ENCODE measurements at places on chromosomes 4 and X. TPM values are rescaled to one million over a fixed set of nuclear protein-coding genes. Genes with fewer than 3 reads are reported as not detected.
A peak's percentile ranks its signal among the peaks of the same experiment; 100 is the strongest.

DNA sequence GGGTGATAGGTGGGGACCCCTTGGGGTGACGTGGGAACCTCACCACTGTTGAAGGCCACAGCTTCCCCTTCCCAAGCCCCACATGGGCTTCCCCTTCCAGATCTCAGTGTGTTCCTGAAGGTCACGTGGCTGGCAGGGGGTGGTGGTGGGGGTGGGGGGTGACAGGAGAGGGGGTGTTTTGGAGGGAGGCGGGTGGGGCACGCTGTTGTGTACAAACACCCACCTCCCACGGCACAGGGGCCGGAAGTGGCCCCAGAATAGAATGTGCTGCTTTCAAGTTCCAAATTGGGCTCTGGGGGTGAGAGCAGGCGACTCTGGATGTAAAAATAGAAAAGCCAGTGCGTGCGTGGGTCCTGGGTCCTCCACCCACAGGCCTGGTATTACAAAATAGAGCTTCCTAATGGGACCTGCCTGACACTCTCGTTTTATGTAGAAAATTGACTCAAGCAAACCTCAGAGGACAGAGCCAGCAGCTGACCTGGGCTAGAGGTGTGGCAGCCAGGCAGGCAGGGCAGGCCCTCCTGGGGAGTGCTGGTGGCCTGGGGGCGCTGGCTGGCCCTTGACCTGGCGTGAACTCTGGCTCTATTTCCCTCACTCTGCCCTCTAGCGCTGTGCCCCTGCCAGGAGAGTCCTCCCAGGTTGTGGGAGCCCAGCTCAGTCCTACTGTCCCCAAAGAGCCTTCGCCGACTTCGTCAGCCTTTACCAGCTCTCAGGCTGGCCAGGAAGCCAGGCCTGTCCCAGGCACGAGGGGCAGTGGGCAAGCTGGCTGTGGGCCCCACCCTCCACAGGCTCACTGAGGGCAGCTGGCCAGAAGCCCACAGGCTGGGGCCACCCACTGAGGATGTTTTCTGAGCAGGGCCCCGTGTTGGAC is 5.4 kb upstream of the SH3BP2 start:
- no peaks in the 10 kb centered on the region for H3K27me3 ChIP-seq
- H3K4me3 ChIP-seq, result no peak overlapping the region
- DNase-seq, result no peak
- H3K4me1 ChIP-seq, result peaks cover 35% of the 10 kb centered on the region

GRCh38 chr4:153345012-153345981 is 809 bp downstream of the MND1 start:
- peak; percentile 57 for DNase-seq
- no peaks in the 10 kb centered on the region for H3K27me3 ChIP-seq

DNA sequence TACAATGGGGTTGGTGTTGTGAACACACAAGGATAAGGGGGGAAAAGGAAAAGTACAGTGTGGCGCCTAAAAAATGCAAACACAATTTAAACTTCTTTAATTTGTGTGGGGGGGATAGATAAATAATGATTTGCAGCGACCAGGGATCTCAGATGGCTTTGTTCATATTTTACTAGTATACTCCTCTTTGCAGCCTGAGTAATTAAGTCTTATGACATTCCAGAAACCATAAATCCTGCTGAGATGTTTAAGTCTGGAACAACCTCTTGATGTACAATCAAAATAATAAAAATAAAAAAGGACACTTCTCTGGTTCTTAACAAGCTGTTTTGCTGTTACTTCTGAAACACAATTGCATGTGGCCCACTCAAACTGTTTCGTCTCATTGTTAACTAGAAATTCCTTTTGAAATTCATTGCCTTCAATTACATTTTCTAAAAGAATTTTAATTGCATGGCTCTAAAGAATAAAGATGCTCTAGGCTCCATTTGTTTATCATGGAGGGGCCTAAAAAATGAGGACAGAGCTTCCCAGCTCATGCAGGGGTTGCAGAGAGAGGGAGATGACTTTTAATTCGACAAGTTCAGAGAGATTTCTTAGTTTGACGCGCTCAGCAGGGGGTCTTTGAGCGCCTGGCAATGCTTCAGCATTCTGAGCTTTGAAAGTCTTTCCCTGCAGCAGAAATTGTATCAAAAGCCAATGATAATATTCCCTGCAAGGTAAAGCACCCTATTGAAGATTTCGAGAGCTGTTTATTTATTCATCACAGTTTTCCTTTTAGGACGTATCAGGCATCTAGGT is 892.4 kb upstream of the TENM3 start:
- no peaks in the 10 kb centered on the region for H3K4me1 ChIP-seq
- no peaks in the 10 kb centered on the region for H3K27me3 ChIP-seq
- DNase-seq, result no peak
- H3K36me3 ChIP-seq, result no peaks in the 10 kb centered on the region

DNA sequence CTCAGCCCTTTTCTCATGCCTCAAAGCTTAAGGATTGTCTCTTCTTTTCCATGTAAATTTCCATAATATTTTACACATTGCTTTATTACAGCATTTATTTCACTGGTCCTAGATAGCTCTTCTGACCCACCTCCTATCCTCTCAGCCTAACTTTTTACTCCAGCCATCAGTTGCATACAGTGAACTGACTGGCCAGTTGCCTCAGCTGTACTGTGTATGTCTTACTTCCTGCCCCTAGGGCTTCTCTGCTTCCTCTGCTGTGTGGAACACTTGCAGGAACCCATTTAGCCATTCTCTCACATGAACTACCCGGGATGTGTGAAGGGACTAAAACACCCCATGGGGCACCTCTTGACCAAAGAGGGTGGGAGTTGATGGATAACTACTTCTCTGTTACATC is 18.0 kb downstream of the C4orf33 start:
- no peak overlapping the region for H3K27ac ChIP-seq
- no peaks in the 10 kb centered on the region for H3K27me3 ChIP-seq
- peaks cover 4% of the 10 kb centered on the region for H3K36me3 ChIP-seq
- no peak for DNase-seq
- no peaks in the 10 kb centered on the region for H3K4me1 ChIP-seq

DNA sequence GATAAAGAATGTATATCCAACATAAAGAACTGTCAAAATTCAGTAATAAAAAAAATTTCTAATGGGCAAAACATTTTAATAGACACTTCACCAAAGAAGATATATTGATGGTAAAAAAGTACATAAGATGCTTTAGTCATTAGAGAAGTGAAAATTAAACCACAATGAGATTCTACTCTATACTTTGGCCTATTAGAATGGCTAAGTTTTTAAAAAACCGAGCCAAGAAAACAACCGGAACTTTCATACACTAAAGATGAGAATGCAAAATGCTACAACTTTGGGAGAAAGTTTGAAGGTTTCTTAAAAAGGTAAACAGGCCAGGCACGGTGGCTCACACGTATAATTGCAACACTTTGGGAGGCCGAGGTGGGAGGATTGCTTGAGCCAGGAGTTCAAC is 20.8 kb downstream of the CNOT6L start:
- H3K4me3 ChIP-seq, result peak overlapping the region; percentile 68
- H3K27me3 ChIP-seq, result no peaks in the 10 kb centered on the region
- H3K4me1 ChIP-seq, result peaks cover 73% of the 10 kb centered on the region
- H3K27ac ChIP-seq, result peak overlapping the region; percentile 50

Gene TMEM150C
- not detected for polyA plus RNA-seq

DNA sequence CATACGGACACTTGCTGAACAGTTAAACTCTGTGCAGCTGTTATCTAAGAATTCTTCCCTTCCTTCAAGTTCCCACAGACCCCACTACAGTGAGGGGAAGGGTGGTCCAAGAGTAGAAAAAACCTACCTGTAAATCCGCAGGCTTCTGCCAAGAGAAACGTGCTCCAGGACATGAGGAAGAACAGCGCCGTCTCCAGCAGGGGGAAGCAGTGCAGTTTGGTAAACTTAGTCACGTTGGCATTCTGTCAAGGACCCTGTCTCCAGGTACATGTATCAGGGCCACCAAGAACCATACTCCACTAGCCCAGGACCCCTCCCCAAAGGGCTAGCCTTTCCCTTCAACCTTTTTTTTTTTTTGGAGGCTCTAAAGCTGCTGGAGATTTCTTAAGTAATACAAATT is 79.9 kb downstream of the CHST7 start:
- DNase-seq, result peak; percentile 38
- H3K36me3 ChIP-seq, result no peaks in the 10 kb centered on the region
- no peaks in the 10 kb centered on the region for H3K4me1 ChIP-seq
- no peaks in the 10 kb centered on the region for H3K27me3 ChIP-seq
- no peak overlapping the region for H3K4me3 ChIP-seq

Gene SH2D1A
- polyA plus RNA-seq, result 70.3 TPM

Gene KCND1
- 0.05 TPM for polyA plus RNA-seq

- no peak overlapping the region for H3K4me3 ChIP-seq
- no peak for DNase-seq
- no peaks in the 10 kb centered on the region for H3K27me3 ChIP-seq
- H3K4me1 ChIP-seq, result no peaks in the 10 kb centered on the region
Observed at GRCh38 chr4:88441696-88442095, 15.2 kb upstream of the HERC5 start.

Gene FGA
- polyA plus RNA-seq, result not detected

DNA sequence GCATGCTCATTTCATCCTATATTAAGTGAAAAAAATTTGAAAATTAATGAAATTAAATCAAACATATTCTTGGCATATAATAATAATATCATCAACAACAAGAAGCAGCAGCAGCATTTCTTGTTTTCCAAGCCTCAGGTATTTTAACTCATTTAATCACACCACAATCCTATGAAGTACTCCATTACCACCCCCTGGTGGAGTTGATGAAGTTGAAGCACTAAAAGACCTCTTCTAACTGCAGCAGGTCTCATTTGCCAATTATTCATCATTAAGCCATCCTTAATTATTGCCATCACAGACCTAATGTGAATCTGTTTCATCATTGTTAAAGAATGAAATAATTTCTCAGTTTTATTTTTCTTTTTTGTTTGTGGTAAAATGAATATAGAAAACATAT is 801.4 kb upstream of the GRID2 start:
- no peak for DNase-seq
- H3K4me1 ChIP-seq, result no peaks in the 10 kb centered on the region
- H3K27me3 ChIP-seq, result no peaks in the 10 kb centered on the region
- no peaks in the 10 kb centered on the region for H3K36me3 ChIP-seq
- no peak overlapping the region for H3K27ac ChIP-seq

DNA sequence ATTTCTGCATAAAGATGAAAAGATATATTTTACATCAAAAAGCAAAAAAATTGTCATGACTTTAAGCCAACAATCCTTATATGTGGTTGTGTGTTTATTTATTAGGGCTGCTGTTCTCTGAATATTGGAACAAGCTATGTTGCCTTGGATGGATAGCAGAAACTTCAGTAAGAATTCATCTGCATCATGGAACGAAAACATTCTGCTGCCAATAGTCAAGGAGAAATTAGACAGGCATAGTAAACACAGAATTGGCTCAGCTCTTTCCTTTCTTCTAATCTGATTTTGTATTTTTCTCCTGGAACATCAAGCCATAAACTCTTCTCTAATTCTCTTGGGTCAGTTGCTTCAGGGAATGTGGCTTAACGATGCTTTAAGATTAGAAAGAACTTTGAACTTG is 1257.0 kb downstream of the NLGN4X start:
- no peak overlapping the region for H3K4me3 ChIP-seq
- DNase-seq, result no peak
- no peaks in the 10 kb centered on the region for H3K4me1 ChIP-seq
- no peaks in the 10 kb centered on the region for H3K36me3 ChIP-seq
- no peak overlapping the region for H3K27ac ChIP-seq

Gene NAT8L
- polyA plus RNA-seq, result not detected

- H3K4me1 ChIP-seq, result no peaks in the 10 kb centered on the region
- DNase-seq, result no peak
- H3K36me3 ChIP-seq, result no peaks in the 10 kb centered on the region
- no peaks in the 10 kb centered on the region for H3K27me3 ChIP-seq
Observed at GRCh38 chr4:41485041-41485440, 52.9 kb upstream of the LIMCH1 start.

DNA sequence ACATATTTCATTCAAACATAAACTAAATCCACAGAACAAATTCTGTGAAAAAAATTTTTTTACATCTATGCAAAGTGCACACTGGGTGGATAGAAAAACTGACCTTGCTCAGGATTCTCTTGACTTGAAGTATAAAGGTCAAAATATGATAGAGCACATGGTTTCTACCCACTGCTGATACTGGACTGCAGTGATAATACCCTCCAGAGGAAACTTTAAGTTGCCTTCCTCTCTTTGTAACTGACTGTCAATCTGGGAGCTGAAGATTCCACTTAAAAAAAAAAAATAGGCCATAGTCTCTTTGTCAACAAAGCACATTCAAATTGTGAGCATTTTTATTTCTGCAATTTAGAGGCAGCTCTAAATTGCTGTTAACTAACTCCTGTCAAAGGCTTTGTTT is 3.2 kb upstream of the AMMECR1 start:
- DNase-seq, result no peak
- no peaks in the 10 kb centered on the region for H3K27me3 ChIP-seq
- no peaks in the 10 kb centered on the region for H3K36me3 ChIP-seq
- H3K4me3 ChIP-seq, result no peak overlapping the region
- H3K4me1 ChIP-seq, result no peaks in the 10 kb centered on the region

Gene KIT
- polyA plus RNA-seq, result not detected

Gene SPINK2
- polyA plus RNA-seq, result 7.4 TPM

GRCh38 chr4:136392576-136392975 is 1139.7 kb downstream of the PCDH18 start:
- no peak overlapping the region for H3K27ac ChIP-seq
- no peak overlapping the region for H3K4me3 ChIP-seq
- DNase-seq, result no peak
- no peaks in the 10 kb centered on the region for H3K36me3 ChIP-seq
- H3K27me3 ChIP-seq, result no peaks in the 10 kb centered on the region

Gene TBC1D8B
- polyA plus RNA-seq, result not detected

DNA sequence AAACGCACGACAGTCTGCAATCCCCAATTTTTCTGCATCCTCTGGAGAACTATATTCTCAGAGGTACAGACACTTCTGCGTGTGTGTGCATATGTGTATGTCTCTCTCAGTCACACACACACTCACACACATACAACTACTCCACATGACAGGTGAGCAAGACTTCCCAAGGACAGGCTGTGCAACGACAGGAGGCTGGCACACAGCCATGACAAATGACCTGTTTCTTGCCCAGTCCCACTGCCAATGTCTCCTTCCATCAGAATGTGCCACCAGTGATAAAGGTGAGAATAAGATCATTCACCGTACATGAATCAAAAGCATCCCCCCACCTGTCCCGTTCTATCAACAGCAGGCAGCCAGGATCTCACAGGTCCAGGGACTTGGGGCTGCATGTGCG is 52.4 kb downstream of the PPP2R2C start:
- no peak overlapping the region for H3K27ac ChIP-seq
- H3K4me1 ChIP-seq, result no peaks in the 10 kb centered on the region
- H3K27me3 ChIP-seq, result no peaks in the 10 kb centered on the region
- H3K4me3 ChIP-seq, result no peak overlapping the region

Gene FAM241A
- 3.7 TPM for polyA plus RNA-seq

GRCh38 chr4:107065201-107065600 is 29.1 kb upstream of the DKK2 start:
- H3K27ac ChIP-seq, result no peak overlapping the region
- H3K4me3 ChIP-seq, result no peak overlapping the region
- H3K4me1 ChIP-seq, result no peaks in the 10 kb centered on the region
- H3K27me3 ChIP-seq, result no peaks in the 10 kb centered on the region
- no peaks in the 10 kb centered on the region for H3K36me3 ChIP-seq
- no peak for DNase-seq
